ENCODE measurements at places on chromosomes 11 and 22.

DNA sequence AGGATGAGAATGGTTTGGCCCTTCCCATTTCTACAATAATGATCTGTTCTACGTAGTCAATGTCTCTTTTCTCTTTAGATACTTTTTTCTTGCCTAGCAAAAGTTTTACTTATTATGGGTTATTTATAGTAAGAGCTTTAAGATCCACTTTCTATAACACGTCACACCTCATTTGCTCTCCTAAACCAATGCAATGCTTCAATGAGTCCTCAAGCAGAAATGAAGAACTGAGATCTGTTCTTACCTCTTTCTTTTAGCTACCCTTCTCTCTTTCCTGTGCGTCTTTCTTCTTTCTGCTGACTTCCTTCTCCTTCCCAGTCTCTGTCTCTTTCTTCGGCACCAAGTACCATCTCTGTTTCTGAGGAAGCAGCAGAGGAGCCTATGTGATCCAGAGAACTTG, 61.8 kb downstream of the SNX19 start:
- DNase-seq, result no peak

- DNase-seq, result no peak
These were observed 990.9 kb downstream of the BRD1 start for GRCh38 chr22:48836673-48837340.

GRCh38 chr11:11960687-11961086, 47.7 kb downstream of the DKK3 start:
- no peak for DNase-seq

DNA sequence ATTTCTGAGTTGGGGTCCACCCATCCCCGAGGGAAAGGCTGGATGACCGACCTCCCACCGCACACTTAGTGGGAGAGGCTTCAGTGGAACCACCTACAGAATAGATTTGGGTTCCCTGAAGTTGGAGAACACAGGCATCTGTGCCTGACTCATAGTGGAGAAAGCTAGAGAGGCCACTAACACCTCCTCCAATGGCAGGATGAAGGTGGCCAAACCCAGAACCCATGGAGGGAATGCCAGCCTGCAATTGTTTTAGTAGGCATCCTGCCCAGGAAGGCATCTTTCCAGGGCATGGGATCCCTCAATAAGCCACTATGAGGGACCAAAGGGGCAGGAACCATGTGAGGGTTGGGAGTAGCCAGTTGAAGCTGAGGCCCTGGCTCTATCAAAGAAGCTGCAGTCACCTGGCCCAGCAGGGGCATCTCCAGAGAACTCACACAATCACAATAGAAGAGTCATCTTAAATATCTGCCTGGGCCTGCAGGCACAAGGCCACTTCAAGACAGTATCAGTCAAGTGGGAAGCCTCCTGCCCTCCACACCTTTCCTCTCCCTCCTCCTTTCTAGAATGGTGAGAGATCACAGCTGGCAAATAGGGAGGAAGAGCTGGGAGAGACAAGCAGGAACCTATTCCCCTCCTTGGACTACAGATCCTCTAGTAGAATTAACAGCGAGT, 124.1 kb upstream of the CSNK2A3 start:
- DNase-seq, result no peak

- DNase-seq, result no peak
These were observed 333.5 kb downstream of the BUD13 start for GRCh38 chr11:116439361-116439677.

DNA sequence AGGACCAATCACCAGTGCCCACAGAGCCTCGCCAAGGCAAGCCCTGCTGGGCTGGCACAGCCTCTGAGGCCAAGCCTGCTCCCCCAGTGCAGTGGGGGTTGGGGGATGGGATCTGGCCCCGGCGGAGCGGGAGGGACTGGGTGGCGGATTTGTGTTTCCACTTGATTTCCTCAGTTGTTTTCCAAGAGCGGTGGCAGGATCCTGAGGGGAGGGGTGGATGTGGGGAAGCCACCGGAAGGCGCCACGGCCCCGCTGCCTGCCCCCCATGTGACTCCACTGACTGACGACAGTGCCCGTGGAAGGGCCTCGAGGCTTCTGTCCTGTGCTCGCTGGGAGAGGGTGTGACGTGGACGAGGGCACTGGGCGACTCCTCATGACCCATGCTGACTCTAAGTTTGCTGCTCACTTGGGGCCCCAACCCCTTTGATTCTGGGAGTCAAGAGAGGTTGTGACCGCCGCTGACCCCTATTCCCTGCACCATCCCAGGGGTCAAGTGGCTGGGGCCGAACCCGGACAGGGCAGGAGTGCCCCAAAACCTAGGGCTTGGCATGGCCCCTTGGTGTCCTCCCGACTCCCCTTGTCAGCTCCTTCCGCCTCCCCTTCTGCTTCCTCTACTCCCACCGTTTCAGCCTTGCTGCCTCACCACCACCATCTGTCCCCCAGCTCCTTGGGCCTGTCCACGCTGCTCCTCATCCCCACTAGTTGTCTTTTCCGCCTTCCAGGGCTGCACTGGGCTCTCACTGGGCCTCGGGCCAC, 23.5 kb upstream of the PICK1 start:
- DNase-seq, result no peak

DNA sequence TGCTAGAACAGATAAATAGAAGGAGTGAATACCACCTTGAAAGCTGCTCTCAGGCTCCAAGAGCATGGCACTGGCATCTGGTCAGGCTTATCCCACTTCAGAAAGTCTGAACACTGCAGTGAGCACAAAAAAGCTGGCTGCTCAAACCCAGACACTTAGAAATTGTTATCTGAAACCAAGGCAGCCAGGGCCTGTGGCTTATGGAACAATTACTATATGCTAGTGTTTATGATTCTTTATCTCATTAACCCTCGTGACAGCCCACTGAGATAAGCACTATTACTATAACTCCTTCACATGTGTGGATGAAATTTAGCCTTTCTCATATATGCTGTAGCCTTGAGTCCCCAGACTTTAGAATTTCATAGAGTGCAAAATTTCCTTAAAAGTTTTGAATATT, 400.2 kb downstream of the RAB38 start:
- DNase-seq, result no peak
